ENCODE measurements at places on chromosomes 5 and 9.

DNA sequence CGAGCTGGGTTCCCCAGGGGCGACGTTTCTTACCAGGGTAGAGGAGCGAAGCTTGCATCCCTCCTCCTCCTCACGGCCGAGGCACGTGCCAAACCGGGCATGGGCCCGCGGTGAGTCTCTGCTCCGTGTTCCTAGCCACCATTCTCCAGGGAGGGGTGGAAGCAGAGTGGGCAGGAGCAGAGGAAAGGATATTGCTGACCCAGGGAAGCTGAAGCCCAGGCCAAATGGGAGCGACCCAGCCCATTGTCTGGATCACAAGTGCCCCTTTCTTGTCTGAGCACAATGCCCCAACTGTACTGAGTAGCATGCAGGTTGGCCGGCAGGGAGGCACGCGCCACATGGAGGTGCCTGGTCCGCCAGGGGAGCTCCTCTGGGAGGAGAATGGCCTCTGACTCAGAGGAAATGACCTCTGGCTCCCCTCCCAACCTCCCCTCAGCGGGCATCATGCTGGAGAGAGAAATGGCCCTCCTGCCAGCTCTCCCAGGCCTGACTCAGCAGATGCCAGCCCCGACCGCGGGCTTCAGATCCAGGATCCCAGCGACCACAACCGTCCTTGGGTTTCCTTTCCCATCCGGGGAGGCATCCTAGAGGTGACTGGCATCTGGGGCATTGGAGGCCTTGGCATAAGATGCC is 1.1 kb downstream of the PRR7 start:
- DNase-seq: no peak

GRCh38 chr9:114282507-114282906 is 40.4 kb upstream of the ORM1 start:
- DNase-seq: no peak

- DNase-seq: no peak
These were observed 713.6 kb downstream of the TLE4 start for GRCh38 chr9:80285326-80285725.

DNA sequence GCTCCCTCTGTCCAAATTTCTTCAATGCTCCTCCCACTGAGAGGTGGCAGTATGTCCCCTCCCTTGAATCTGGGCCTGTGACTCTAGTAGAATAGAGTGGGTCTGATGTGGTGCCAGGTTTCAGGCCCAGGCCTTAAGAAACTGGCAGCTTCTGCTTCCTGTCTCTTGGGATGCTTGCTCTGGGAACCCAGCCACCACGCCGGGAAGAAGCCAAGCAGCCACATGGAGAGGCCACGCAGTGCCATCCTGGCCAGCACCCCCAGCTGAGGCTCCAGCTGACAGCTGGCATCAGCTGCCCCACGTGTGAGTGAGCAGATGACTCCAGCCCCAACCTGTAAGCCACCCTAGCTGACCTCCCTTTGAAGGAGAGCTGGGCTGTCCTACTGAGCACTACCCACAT is 7.3 kb upstream of the TSPAN17 start:
- no peak for DNase-seq

DNA sequence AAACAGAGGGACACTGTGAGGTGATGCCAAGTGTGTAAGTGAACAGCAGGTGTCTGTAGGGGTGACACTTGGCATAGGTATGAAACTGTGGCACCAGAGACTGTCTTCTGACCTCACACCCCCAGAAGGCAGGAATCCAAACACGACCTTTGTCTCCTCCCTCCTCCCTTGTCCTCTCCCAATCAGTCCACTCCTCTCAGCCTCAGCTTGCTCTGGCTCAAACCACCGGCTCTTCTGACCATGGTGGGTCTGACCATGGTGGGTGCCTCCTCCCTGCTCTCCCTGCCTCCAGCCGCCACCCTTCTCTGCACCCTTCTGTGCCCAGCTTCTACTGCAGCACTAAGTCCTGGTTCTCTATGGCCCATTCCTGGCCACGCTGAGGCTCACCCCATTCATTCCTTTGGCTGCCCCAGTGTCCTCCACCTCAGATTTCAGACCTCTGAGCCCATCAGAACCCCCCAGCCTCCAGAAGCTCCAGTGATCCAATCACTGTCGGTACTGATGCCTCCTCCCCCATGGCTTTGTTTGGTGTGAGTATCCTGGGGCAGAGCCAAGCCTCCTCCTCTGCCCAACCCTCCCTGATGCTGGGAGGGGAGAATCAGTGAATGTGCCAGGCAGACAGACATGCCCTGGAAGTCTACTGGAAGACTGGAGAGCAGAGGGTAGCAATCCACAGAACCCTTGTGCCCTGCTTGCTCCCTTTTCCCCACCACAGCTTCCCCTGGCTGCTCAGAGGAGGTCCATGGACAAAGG is 1.7 kb upstream of the ARID3C start:
- DNase-seq: no peak

DNA sequence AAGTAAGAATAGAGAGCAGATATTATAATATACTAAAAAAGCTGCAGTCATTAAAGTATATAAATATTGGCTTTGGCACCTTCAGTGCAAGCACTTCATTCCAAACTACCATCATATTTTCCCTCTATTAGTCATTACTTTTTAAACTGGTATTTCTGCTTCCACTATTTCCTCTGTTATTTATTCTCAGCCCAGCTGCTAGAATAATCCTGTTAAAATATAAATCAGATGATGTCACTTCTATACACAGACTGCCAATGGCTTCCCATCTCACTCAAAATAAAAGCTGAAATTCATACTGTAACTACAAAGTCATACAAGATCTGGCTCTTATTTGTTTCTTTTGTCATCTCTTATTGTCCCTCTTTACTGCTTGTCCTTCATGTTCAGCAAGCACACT is 432.9 kb downstream of the TLE4 start:
- no peak for DNase-seq

GRCh38 chr9:128713411-128713780 is 10.5 kb downstream of the ZDHHC12 start:
- no peak for DNase-seq

- DNase-seq: no peak
These were observed 80.0 kb upstream of the ZSWIM6 start for GRCh38 chr5:61251874-61252642.

GRCh38 chr9:28056006-28056405 is 482.7 kb upstream of the C9orf72 start:
- DNase-seq: no peak

DNA sequence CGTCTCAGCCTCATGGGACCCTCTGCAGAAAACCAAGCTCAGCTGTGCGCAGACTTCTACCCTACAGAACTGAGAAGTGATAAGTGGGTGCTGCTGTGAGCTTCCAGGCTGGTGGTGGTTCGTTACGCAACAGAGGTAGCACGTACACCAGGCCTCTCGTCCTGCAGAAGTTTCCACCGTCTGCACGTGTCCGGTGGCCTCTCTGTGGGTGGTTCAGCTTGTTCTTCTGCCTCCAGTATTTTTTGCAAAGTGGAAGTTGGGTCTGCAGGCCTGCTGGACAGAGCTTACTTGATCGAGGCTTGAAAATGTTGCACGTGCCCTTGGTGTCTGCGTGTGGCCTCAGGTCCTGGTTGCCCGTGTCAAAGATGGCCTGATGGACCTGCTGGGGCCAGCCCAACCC is 27.5 kb downstream of the KCNT1 start:
- no peak for DNase-seq

DNA sequence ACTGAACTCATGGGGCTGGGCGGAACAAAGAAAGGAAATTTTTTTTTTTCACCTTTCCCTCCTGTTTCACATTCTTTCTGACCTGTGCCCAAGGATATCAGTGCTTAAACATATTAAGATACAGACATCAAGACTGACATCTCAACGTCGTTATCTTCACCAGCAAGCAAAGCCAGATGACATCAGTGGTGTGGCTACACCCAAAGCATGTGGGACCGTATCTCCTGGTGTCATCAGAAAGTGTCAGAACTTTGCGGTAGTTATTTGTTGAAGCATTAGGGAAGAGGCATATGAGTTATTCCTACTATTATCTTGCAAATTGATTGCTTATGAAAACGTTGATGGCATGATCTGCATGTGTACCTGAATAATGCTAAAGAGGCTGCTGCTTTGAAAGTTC is 487.4 kb downstream of the TLE4 start:
- no peak for DNase-seq

DNA sequence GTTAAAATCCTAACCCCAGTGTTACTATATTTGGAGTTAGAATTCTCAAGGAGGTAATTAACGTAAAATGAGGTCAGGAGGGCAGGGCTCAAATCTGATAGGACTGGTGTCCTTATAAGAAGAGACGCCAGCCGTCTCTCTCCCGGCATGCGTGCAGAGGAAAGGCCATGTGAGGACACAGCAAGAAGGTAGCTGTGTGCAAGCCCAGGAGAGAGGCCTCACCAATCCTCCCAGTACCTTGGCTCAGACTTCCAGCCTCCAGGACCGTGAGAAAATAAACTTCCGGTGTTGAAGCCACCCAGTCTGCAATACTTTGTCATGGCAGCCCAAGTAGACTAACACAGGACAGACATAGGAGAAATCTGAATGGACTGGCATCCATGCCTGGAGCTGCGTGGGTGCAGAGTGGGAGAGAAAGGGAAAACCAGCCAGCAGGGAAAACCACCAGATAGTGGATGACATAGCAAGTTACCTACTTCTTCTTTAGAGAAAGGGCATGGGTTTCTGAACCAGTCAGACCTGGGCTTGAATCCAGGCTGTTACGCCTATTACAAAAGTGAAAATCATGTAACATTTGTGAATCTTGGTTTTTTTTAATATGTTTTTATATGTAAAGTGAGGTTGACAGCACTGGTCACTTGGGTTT is 89.2 kb downstream of the FSTL4 start:
- DNase-seq: no peak

- DNase-seq: no peak
These were observed 573.8 kb upstream of the CDH9 start for GRCh38 chr5:27612161-27612560.

DNA sequence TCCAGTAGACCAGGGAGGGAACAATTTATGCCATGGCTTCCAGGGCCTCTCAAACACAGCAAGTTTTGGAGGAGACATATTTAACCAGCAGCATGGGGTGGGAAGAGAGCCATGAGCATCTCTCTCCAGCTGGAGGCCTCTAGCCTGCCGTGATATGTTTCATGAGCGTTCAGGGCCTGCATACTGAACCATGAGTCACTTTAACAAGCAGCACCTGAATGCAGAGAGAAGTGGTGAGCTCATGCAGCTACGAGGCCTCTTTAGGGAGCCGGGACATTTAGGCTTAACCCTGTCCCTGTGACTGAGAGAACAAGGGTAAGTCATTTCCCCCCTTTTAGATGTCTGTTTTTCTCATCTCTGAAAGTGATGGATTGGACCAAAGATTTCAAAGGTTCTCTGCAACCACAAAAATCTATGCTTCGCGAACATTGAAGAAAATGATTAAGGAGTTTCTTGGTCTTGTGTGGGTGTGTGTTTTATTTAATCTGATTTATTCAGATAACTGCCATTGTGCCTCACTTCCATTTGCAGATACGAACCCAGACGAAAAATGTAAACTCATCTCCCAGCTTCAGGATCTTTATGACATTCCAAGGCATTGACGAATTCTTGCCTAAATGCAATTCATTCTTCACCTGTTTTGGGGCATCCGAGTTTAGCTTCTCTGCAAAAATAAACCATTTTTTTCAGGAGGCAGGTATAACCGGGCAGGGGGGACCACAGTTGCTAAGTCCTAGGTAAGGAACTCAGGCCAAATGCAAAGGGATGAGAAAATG is 157.0 kb downstream of the GABBR2 start:
- DNase-seq: no peak

DNA sequence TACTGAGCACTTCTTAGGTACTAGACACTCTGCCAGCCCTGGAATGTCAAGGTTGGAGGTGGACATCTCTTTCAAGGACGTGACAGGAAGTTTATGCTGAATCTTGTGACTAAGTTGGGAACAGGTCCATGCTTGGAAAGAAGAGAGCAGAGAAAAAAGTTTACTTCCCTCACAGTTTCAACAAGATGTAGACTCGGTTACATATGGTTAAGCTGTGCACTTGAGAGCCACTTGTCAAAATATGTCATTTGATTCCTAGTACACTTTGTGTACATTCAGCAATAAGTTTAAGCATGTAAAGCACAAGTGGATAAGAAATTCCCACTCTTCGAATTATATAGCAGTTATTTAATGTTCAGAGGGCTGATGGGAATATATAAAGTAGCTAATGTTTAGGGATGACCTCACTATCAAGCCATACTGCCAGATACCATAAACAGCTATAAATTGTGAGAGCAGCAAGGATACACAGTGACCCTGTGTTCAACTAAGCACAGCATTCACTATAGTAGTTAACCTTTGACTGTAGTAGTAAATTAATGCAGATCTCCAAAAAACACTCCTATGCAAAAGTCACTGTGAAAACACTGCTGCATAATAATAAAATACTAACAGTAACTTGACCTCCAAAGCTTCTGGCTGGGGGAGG is 1944.6 kb upstream of the WWC1 start:
- DNase-seq: no peak

DNA sequence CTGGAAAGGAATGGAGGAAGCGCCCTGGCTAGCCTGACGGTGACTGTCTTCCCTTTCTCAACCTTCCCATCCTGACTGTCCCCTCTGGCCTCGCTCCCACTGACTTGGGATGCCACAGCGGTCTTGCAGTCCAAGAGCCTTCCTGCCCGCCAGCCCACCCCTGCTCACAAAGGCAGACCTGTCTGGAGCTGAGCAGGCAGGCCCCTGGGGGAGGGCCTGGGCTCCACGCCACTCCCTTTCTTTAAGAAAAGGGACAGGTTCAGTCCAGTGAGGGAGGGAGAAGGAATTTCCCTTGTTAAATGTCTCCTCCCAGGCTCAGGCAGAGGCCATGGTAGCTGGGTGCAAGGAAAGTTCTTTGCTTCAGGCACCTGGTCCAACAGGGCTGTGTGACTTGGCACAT is 18.1 kb downstream of the FGF1 start:
- no peak for DNase-seq

DNA sequence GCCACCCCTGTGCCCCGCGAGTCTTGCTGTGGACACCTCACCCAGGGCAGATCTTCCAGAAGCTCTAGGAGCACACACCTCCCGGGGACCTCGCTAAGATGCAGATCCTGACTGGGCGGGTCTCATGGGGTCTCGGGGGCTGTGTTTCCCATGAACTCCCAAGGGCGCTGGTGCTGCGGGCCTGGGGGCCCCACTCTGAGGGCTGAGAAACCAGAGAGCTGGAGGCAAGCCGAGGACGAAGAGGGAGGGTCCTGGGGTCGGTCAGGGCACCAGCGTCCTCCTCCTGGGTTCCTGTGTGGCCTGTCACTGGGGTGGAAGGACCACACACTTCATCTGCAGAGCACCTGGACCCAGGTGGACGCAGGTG is 30.2 kb downstream of the SLC6A3 start:
- DNase-seq: no peak

GRCh38 chr9:104090578-104090977 is 3.5 kb upstream of the SMC2 start:
- DNase-seq: no peak

All from cortex of kidney (tissue), 1 donor.